ENCODE measurements at places on chromosomes 7 and 10.

DNA sequence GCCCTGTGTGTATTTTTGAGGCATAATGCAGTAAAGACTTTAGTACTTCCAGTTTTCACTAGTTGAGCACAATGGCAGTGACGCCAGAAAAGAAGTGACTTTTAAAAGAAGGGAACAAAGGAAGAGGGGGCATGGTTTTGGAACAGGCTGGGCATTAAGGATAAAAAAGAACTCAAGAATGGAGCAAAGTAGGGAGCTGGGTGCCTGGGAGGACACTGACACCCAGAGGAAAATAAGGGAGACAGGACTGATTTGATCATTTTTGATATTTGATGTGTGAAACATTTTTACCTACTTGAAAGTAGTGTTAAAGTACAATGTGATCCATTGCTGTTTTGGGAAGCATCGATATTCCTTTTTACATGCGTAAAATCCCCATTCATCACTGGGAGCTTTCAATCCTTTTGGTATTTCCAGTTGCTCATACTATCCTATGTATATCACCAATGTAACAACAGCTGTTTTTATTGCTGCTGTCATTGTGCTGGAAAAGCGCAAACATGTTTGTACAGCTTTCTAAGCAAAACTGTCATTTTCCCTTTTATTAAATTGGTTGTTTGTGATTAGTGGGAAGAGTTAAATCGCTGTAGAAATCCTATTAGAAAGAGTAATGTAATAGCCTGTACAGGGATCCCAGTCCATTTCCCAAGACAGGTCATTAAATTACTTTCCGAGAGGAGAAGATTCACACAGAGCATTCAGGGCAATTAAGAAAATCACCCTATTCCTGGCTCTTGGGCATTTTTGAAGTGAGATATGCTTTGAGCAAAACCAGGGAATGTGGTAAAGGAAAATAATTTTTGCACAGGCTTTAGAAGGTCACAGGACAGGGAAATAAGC lies 85.2 kb downstream of the ADAM12 start:
- peak; percentile 2 for DNase-seq

DNA sequence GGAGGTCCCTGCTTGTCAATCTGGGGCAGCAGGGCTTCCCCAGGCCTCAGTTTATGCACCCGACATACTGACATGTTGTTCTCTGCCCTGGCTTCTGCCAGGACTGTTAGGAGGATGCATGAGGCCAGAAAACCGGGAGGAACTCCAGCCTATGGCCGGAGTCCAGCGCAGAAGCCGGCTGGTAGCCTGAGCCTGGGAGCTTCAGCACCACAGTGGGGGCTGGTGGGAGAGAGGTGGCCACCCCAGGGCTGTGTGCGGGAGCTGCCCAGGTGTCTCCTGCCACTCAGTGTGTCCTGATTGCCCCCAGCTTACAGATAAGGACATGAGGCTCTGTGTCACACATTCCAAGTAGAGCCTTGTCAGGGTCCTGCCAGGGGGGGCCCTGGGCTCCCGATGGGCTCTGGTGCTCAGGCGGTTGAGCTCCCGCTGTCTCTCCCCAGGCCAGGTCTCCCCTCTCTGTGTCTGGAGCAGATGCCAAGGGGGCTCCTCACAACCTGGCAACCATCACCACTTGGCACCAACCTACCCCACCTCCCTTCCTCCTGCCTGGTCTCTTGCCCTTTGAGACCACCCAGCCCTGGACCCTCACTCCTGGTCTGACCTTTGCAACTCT lies 32.3 kb downstream of the PPIF start:
- DNase-seq, result no peak

GRCh38 chr7:18538554-18539250 lies 43.2 kb downstream of the HDAC9 start:
- peak; percentile 35 for DNase-seq

GRCh38 chr10:121831777-121832176 lies 96.1 kb downstream of the ATE1 start:
- DNase-seq, result no peak

GRCh38 chr7:39102234-39102633 lies 124.5 kb downstream of the POU6F2 start:
- DNase-seq, result no peak

DNA sequence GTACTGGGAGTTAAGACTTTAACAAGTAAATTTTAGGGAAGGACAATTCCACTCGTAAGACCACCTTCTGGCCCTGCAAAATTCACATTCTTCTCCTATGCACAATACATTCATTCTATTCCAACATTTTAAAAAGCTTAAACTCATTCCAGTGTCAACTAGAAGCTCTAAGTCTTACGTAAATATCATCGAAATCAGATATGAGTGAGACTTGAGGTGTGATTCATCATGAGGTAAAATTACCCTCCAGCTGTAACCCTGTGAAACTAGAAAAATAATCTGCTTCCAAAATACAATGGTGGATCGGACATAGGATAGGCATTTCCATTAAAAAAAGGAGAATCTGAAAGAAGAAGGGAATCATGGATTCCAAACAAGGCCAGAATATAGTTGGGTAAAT lies 370.3 kb downstream of the CDC14C start:
- no peak for DNase-seq

DNA sequence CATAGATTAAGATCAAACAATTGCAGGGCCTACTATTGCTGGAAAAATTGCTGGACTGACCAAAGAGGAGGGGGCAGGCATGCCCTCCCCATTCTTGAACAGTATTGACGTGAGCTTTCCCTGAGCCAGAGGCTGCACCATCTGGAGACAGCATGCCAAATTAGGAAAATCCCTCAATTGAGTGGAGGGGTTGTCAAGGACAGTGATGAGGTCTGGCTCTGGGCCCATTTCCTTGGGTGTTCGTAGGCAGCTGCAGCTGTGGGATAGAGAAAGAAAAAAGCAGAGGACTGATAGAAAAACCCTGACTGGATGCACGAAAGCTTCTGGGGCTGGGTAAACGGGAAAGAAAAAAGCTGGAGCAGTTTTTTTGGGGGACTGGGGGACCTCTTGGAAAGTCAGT lies 22.8 kb upstream of the ORC5 start:
- no peak for DNase-seq

DNA sequence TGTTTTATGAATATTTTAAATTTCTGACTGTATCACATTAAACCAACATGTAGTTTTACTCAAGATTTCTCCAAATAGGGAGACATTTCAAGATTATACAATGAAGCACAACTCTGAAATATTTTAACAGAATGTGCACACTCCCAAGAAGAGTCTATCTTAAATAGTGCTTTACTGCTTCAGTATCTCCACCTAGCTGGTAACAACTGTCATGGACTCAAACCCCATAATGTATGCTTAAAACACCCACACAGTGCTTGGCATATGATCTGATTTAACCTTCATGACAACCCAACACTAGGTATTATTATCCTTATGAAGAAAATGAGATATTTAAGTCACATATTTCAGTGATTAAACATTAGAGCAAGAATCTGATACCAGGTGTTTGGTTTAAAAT lies 45.9 kb downstream of the ASZ1 start:
- no peak for DNase-seq

GRCh38 chr7:105426606-105427146 lies 38.0 kb upstream of the SRPK2 start:
- no peak for DNase-seq

DNA sequence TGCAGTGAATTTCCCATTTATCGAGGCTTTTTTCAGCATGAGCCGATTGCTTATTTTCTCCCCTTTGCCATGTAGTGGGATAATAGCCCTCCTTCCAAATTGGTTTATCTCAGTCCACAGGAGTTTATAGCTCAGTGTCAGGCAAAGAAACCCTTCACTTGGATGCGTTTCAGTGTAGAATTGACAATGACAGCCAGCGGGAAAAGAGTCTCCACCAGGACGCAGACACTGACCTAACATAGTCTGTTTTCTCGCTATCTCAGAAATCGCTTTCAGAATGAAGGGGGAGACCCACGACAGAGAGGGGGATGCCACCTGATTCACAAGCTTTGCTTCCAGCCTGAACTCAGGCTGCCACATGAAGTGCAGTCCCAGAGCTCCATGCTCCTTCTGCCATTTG lies 43.5 kb upstream of the TCERG1L start:
- no peak for DNase-seq

DNA sequence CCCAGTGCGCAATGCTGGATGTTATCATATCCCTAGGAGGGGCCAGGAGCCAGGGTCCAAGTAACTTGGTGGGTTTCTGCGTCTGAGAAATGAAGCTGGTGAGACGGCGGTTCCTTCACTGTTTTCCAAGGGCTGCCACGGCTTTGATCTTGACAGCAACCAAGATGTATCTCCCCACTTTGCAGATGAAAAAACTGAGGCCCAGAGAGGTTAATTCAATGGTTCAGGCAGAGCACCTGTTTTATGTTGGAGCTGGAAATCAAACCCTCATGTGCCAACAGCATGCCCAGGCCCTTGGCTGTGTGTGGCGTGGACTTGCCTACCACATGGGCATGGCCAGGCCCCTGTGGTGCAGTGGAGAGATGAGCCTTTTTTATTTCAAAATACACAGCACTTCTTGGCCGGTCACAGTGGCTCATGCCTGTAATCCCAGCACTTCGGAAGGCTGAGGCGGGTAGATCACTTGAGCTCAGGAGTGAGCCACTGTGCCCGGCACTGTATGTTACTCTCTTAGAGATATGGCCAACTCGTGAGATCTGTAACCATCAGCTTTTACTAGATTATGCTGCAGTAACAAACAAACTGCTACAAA lies 225.2 kb upstream of the SH2B2 start:
- DNase-seq, result no peak

DNA sequence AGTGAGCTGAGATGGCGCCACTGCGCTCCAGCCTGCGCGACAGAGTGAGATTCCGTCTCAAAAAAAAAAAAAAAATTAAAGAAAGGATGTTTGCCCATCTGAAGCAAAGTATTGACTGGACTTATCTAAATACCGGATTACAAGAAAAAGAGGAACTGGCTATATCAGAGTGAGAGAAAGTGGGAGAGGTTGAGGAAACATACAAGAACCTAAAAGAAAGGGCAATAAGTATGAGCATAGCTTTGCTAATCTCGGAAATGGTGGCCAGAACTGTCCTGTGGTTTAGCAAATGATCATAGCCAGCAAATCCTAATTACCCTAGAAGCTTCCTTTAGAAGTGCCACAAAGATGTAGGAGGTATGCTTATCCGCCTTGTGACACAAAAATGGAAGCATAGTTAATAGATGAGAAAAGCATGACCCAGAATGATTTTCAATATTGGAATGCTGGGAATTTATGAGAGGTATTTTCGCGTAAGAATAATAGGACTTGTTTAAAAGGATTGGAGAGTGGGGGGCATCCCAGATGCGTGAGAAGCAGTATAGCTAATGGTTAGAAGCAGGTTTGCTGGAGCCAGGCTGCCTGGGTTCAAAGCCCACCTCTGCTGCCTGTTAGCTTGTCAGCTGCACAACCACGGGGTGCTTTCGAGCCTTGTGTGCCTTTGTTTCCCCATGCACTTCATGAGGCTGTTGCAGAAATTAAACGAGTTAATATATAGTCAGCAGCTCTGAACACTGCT lies 1.2 kb upstream of the GTPBP4 start:
- peak; percentile 33 for DNase-seq

GRCh38 chr10:6074489-6075301 lies 12.5 kb upstream of the IL2RA start:
- DNase-seq, result peak; percentile 70

DNA sequence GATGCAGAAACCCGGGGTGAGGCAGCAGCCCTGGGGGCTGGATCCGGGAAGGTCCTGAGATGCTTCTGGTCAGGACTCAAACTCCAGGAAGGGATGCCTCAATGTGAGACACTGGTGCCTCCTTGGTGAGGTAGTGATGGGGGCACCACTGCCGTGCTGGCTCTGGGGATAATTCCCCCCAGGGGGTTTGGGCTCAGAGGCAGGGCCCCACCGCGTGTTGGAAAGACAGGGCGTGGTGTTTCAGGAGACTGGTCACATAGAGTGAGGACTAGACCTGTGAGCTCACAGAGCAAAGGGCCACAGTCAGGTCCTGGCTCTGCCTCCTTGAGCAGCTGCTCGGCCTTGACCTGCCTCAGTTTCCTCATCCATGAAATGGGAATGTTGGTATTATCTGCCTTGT lies 361.9 kb downstream of the GLRX3 start:
- no peak for DNase-seq

DNA sequence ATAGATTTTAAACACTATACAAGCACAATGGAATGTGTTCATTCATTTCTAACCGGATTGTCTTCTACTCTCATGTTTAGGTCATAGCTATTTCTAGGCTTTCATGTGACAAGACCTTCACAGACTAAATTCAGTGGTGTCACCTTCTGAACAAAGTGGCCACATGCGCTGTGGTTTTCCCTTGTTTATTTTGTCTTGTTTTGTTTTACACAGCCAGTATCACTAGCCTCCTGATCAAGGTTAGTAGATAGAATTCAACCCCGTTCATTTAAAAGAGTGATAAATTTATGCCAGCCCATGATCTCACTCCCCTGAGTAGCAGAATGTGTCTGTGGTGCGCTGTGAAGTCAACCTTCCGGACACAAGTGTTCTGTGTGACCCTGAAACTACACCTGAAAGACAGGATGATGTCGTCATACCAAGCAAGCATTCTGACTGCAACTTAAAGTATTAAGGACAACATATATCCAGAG lies 209.1 kb downstream of the CREB5 start:
- no peak for DNase-seq

DNA sequence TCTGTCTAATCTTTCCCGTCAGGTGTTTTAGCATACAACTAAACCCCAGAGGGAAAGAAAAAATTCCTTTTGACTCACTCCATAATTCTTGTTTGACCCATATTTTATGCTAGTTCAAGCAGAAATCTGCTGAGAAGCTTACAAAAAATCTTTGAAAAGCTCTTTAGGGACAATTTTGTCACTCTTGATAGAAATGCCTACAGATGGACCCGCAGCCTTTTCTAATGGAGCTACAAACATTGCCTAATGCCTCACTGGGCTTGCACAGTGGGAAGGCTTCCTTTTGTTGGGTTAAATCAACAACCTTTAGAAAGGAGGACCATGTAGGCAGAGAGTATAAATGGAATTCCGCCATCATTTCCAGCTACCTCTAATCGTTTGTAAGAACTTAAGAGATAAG lies 344.5 kb downstream of the PCLO start:
- no peak for DNase-seq

- DNase-seq, result peak; percentile 66
Observed at GRCh38 chr10:3867454-3868270, 82.7 kb upstream of the KLF6 start.

All from suppressor macrophage treated with lipopolysaccharide for 4 hours (primary cell).